K562 (cell line): ENCODE measurements at places on chromosomes 3 and 15. TPM values are rescaled to one million over a fixed set of nuclear protein-coding genes. Genes with fewer than 3 reads are reported as not detected.

- no peak for DNase-seq
Observed at GRCh38 chr3:72171946-72172345, 387.0 kb upstream of the PROK2 start.

GRCh38 chr3:69428657-69429255 is 42.9 kb upstream of the FRMD4B start:
- no peak for DNase-seq

DNA sequence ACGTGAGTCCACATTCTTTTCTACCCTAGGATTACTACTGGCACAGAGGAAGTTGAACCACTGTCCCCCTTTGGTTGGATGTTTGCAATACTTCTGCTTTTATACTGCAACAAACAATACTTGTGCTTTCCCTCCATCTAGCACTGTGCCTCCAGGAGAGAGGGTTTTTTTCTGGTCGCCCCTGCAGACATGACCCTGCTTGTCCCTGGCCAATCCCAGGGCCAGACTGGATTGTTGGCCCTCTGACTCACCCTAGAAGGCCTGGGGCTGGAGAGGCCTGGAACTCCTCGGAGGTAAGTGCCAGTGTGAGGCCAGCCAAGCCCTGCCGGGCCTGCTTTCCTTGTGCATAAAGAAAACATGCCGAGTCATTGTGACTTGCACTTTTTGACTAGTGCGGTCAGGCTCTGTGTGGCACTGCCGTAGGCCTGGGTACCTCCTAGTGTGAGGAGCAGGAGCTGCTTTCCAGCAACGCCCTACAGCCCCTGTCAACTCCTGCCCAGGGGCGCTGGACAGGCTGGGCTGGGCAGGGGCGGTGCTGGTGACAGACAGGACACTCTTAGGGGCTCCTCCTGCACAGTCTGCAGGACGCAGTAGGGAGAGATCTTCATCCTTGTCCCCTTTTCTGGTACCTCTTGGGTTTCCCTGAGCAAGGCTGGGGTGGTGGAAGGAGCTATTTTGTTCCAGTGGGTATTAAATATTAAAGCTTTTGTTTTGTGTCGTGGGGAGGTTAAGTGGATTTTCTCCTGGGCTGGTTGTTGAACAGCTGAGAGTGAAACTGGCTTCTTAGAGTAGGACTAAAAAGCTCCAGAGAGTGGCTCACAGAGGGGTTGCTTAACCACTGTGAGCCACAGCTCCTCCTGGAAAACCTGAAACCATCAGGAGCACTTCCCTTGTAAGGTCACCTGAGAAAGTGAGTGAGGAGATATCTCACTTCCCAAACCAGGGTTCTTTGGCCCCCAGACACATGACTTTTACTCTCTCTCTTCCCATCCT is 14.4 kb upstream of the TKT start:
- peak; percentile 94 for DNase-seq

- no peak for DNase-seq
Observed at GRCh38 chr15:75596703-75597345, 17.7 kb upstream of the PTPN9 start.

DNA sequence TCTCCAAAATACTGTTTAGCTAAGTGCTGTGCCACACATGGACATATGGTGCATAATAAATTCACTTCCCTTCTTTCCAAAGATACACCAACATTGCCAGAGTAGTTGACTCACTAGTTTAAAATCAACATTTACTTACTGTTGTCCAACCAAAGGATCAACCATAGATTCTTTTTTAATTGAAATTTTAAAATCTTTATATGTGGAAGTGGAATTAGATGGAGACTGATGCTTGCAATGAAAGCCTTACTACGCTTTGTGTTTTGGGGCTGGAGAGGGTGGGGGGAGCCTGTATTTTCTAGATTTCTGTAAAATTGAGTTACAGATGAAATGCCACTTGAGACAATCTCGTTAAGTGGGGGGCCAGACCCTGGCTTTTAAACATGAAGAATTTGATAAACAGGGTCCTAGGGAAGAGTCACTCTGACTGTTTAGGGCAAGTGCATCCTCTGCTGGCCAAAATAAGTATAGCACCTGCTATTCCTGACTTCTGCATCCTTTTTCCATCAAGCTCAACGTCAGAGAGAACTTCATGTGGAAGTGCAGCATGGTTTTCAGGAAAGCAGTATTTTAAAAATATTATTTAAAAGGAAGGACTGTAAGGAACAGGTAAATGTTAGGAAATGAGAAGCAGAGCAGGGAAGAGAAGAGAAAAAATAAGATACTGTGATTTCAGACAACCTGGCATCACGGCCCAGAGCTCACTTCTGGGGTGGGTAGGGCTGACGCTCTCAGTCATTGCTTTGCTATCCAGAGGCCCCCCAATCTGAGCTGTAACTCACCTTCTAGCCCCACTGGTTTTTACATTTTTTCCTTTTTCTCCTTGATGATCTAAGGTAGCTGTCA is 76.7 kb downstream of the BOC start:
- DNase-seq, result peak; percentile 58

- peak; percentile 61 for DNase-seq
Observed at GRCh38 chr3:194632809-194633348, 340 bp downstream of the TMEM44 start.

DNA sequence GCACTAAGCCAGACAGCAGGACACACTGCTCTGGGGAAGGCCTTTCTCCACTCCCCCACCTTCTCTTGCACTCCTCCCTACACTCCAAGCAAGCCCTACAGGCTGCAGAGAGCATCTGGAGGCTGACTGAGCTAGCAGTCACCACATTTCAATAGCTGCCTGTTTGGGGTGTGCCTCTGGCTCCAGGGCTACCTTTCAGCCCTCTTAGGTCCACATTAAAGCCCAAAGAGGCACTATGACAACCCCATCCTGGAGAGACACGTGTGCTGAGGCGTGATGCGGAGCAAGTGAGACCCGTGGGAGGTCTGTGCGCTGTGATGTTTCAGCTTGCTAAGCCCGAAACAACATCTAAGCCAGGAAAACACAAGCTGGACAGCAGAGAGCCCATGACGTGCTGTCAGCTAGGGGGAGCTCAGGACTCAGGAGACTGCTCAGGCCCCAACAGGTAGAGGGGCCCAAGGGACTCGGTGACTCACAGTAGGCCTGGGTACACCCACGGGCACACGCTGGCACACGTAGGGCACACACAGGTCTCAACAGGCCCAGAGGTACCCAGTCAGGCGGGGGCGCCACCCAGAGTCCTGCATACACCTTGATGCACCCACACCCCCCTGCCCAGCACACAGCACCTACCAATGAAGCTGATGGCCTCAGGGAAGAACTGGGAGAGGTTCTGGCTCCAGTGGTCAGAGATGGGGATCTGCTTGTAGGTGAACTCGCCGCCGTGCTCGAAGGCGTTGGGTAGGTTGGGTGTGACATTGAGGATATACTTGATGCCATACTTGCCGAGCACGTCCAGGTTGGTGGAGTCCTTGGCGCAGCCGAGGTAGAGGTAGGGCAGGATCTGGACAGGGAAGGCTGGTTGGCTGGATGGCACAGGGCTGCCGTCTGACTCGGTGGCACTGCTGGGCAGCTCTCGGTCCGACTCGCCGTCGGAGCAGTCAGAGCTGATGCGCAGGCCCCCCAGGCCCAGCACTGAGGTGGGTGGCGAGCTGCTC is 2.8 kb downstream of the DUSP7 start:
- DNase-seq, result no peak

GRCh38 chr3:12541625-12542024 is 3.7 kb downstream of the MKRN2OS start:
- peak; percentile 36 for DNase-seq

DNA sequence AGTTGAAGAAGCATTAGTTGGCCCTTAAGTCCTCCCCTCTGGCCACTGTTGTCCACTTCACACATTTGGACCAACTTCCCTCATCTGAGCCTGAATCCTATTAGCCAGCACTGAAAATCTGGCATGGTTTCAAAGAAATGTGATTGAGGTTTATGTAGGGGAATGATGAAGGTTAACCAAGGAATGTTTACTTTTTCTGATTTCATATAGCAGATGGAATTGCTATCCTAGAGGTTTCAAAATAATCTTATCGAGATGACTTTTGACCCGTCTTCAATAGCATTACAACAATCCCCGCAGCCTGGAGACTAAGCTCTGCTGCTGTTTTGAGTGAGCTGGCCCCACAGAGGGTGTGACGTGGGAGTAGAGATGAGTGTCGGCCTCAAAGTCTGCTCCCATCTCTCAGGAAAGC is 200.8 kb upstream of the IL12A start:
- no peak for DNase-seq

- DNase-seq, result no peak
Observed at GRCh38 chr3:48406443-48407431, 23.1 kb downstream of the PLXNB1 start.

- no peak for DNase-seq
Observed at GRCh38 chr3:170522201-170522600, 63.7 kb downstream of the SLC7A14 start.

NANOGP8 gene
- total RNA-seq, result not detected in 2 replicates

ITGA11 gene
- not detected in 2 replicates for total RNA-seq

ARGFX gene
- total RNA-seq, result not detected in 2 replicates

MEGF11 gene
- not detected in 2 replicates for total RNA-seq
